ENCODE measurements at places on chromosomes 1 and 21.
A peak's percentile ranks its signal among the peaks of the same experiment; 100 is the strongest.

DNA sequence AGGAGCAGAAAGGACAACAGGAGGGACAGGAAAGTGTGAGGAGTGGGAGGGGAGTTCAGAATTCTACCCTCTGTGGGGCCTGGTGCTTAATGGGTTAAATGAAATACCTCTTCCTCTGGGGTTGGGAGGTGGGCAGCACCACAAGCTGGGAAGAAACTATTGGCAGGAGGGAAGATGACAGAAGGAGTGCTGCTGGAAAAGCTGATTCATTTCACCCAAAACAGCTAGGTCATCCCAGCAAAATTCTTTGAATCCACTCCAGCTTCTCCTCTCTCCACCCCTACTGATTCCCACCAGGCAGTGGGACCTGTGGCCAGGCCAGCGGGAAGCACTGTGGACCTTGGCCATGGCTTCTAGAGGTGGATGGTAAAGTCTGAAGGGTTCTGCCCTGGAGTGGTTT, 12.8 kb downstream of the BCAN start:
- DNase-seq = no peak

- no peak for DNase-seq
These were observed 402.2 kb upstream of the RUNX1 start for GRCh38 chr21:35451276-35451675.

GRCh38 chr1:59146651-59147358, 150.1 kb upstream of the FGGY start:
- no peak for DNase-seq

GRCh38 chr1:67689267-67690017, 4.4 kb downstream of the GADD45A start:
- DNase-seq = no peak

DNA sequence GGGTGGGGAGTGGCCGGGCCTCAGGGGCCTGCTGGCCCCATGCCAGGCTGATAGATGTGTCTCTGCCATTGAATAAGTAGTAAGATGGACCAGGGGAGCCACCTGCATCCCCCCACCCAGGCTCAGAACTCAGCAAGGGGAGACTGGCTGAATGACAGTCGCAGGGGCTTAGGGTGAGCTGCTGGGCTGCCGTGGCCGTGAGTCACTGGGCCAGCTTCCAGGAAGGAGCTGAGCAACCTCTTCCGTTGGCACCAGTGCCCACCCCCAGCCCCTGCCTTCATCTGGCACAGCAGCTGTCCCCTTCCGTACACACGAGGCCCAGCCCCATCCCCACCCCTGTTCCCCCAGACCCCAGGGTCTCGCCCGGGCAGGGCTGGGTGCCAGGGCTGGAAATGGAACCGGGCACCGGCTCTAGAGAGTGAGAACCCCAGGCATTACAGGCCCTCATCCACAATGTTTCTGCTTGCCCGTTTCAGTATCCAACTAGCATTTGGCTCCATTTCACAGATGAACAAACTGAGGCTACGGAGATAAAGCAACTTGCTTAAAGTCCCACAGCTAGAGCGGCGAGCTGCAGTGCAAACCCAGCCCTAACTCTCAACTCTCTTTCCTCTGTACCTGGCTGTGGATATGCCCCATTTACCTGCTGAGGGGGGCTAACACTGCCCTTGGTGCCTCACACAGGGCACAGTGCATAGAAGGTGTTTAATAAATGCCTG, 10.2 kb downstream of the WNT4 start:
- peak; percentile 71 for DNase-seq

DNA sequence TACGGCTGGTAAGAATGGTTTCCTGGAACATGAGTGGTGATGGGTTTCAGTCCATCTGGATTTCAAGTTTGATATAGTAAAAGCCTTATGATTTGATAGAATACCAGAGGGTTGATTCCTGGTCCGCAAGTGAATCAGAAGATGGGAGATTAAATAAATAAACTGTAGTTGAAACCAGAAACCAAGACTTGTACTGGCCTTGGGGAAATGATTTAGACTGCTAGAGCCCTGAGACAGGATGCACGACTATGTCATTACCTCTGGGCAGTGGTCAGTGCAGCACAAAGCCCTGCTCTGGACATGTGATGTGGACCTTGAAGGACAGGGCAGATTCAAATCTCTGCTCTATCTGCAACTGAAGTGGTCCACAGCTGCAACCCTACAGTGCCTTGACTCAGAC, 15.6 kb upstream of the FMOD start:
- no peak for DNase-seq

- no peak for DNase-seq
These were observed 38.2 kb downstream of the CLDN14 start for GRCh38 chr21:36441715-36442114.

DNA sequence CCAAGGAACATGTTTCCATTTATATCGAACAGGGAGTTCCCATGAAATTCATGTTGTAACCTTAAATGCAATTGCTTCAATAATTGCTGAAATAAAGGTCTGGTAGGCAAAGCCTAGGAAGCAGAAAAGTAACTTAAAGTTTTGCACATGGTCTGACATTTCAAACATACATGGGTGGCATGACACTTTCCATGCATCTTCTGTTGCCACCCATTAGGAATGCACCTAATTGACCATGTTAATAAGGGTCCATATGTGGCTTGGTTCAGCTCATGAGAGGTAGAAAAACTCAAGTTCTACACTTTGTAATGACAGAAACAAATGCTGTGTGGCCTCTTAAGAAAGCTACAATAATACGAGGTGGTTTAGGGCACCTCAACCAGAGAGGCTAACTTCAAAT, 72.0 kb upstream of the GORAB start:
- peak; percentile 3 for DNase-seq

- DNase-seq = no peak
These were observed 38.9 kb upstream of the BMP8A start for GRCh38 chr1:39452540-39452939.

- DNase-seq = no peak
These were observed 4.8 kb downstream of the FAM131C start for GRCh38 chr1:16068356-16069270.

DNA sequence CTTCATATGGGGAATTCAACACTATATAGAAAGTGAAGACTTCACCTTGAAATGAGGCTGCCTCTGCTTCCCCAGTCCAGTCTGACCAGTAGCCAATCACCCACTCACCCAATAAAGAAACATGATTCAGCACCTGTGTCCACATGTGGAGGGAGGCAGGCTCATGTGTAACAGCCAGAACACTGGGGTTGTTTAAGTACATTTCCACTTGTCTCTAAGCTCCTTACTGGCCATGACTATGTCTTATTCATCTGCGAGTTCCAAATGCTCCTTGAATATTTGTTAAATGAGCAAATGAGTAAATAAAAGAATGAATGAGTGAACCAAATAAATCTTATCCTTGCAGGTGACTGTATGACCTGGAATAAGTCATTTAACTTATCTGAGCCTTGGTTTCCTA, 100.1 kb downstream of the BRINP2 start:
- no peak for DNase-seq

DNA sequence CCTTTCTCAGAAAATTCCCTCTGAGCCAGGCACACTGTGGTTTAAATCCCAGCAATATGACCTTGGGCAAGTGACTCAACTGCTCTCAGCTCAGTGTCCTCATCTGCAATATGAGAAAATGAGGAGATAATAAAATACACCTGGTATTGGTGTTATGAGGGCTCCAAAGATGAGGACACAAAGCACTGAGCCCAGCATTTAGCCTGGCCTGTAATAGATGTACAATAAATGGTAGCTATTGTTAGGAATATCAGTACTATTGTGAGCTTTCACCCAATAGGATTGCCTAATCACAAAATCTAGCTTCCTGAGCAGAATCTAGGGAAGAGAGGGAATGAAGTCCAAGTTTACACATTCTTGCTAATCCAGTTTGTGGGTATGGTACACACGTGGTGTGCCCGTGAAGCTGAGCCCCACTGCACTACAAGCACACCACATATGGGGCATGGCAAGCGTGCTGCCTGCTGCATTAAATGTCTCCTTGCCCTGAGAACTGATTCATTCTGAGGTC, 24.3 kb upstream of the SLC30A1 start:
- DNase-seq = no peak

GRCh38 chr1:8086055-8086454, 59.9 kb upstream of the ERRFI1 start:
- DNase-seq = no peak

GRCh38 chr1:101285922-101286570, 49.2 kb downstream of the S1PR1 start:
- DNase-seq = no peak

DNA sequence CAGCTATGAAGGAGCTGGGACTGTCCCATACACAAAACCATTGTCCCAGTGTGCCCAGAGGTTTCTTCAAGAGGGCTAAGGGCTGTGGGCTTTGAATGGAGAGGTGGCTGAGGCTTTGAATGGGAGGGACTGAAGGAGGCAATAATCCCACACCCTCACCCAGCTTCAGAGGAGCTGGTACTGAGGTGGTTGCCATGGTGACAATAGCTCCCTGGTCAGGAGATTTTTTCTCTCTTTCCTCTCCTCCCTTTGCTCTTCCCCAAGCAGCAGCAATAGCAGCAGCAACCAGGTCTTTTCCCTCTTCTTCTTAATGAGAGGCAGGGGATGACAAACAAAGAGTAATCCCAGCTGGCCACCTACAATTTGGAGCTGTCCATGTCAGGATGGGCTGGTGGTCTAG, 1.6 kb downstream of the HPCAL4 start:
- DNase-seq = no peak

DNA sequence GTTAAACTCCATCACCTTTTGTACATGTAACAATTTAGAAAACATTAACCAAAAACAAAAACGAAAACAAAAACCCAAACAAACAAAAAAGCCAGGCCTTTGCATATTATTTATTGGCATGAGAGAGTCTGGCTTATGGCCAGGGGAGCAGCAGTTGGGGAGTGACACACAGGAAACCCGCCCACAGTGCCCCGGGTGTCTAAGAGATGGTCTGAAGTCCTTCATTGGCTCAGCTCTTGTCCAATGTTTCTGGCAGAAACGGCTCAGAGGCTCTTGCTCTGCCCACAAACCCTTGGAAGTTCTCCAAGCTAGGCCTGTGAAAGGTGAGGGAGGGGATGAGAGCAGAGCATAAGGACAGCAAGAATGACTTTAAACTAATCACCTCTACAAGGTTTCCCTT, 131.5 kb downstream of the CNIH3 start:
- DNase-seq = peak; percentile 28

DNA sequence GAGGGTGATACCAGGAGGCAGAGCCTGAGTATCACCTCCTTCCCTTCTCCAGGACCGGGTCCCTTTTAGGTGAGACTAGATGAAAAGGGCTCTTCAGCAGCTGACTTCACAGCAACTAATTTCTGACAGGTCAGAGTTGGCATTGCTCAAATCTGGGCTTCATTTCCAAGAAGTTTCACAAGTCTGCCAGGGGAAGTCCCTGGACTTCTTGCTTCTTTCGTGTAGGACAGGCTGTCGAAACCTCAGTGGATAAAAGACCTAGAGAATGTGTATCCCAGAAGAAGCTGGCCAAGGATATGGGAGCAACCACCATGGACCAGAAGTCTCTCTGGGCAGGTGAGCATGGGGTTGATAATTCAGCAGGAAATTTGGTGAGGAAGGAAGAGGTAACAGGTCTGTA, at the start of gene CHI3L2:
Gene CHI3L2, plus strand, starts transcription at position 280 of the 400 bp plus-strand sequence. Its CDS starts 17 bp downstream, at position 297.
- no peak for DNase-seq

DNA sequence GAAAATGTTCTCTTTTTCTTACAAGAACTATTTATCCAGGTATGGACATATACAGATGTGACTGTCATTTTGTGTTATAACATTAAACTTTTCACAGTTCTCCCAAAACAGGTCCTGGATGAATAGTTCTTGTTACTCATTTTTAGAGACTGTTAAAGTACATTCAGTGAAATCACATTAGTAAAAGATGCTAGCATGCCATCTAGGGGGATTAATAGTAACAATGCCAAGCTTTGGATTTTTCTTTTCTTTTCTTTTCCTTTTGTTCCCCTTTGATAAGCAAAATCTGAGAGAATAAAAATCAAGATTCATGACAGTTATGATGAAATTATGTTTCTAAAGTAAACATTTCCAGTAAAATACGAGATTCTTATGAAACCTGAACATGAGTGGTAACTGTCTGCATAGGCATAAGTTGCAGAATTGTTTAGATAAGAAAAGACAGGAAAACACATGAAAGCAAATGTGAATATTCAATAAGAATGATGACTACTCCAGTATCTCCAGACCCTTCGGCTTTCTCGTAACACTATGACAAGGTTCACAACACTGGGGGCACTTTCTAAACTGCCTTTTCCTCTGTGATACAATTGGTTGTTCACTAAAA, 77.5 kb downstream of the TPR start:
- DNase-seq = no peak

GRCh38 chr1:60274422-60275290, 201.1 kb upstream of the C1orf87 start:
- no peak for DNase-seq

- DNase-seq = no peak
These were observed 3.4 kb downstream of the PODN start for GRCh38 chr1:53065391-53065790.

DNA sequence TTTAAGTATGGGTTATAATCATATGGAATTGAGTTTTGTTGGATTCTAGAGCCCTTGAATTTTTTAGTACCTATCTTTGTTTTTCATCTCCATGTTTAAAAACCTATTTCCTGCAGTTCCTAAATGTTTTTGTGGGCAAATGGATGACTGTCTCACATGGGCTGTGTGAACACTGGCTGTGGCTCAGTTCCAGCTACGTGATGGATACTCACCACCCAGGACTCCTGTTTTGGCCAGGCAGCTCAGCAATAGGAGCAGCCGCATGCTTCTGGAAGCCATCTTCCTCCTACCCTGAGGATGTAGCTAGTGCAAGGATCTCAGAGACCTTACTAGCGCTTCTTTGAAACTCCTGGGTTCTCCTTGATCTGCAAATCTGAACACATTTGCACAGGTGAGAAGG, 2.8 kb downstream of the REG4 start:
- DNase-seq = peak; percentile 29

DNA sequence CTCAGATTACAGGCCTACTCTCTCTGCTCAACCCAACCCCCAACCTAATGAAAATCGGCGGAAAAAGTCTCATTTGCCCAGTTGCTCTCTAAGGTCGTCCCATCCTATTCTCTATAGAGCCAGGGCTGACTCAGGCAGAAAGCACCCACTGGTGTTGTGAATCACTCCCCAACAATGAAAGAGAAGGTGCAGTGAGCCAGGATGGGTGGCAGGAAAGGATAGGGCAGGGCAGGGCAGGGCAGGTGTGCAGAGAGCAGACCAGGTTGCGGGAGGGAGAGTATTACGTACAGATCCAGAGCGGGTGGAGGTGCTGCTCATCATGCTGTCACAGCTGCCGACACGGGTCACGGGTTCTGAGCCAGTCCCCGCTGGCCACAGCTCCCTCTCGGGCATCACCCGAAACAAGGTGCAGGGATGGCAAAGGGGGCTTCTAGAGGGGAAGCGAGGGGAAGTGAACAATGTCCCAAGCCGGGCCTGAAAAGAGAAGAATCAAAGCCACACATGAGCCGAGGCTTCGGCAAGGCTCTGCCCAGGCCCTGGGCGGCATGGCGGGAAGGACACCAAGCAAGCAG, 5.3 kb downstream of the C1orf116 start:
- no peak for DNase-seq
